Inflammatory macrophage treated with lipopolysaccharide for 4 hours (primary cell): ENCODE measurements at places on chromosomes 7 and 10.

DNA sequence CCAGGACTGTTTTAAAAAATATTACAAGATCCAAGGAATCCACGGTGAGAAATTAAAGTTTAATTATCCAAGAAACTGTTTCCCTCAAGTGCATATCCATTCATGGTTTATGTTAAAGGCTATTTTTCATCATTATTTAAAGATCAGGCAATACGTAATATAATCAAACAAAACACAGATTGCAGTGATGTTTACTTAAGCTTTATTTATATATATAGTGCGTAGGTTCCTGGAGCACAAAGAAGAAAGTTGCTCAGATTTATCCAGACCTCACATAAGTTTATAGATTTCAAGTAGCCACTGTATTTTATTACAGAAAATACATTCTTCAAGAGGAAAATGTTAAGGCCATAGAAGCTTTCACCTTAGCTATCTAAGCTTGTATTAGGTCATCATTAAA lies 210.0 kb upstream of the KLF14 start:
- no peak for DNase-seq

GRCh38 chr7:36965625-36966024 lies 241.3 kb upstream of the AOAH start:
- no peak for DNase-seq

- peak; percentile 49 for DNase-seq
Observed at GRCh38 chr10:97882142-97883091, 32.8 kb downstream of the GOLGA7B start.

- no peak for DNase-seq
Observed at GRCh38 chr7:22427104-22427503, 70.2 kb upstream of the RAPGEF5 start.

GRCh38 chr7:87628780-87629569 lies 777 bp downstream of the RUNDC3B start:
- DNase-seq: no peak

- DNase-seq: peak; percentile 25
Observed at GRCh38 chr10:21726601-21727225, 192.7 kb downstream of the MLLT10 start.

GRCh38 chr10:82136103-82136502 lies 261.1 kb downstream of the NRG3 start:
- no peak for DNase-seq

DNA sequence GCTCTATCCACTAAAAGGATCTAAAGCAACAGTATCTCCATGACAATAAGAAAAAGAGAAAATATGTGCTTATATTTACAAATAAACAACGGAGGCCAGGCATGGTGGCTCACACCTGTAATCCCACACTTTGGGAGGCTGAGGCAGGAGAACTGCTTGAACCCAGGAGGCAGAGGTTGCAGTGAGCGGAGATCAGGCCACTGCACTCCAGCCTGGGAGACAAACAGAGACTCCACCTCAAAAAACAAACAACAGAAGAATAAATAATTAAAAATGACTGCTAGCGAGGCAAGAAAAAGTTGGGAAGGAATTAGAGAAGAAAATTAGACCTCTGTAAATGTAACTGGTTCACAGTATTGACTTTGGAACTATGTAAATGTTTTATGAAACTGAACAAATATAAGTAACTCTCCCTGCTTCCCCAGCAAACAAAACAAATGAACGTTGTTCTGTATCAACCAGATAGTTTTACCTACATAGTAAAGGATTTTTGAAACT lies 17.1 kb downstream of the TRIM24 start:
- DNase-seq: no peak

DNA sequence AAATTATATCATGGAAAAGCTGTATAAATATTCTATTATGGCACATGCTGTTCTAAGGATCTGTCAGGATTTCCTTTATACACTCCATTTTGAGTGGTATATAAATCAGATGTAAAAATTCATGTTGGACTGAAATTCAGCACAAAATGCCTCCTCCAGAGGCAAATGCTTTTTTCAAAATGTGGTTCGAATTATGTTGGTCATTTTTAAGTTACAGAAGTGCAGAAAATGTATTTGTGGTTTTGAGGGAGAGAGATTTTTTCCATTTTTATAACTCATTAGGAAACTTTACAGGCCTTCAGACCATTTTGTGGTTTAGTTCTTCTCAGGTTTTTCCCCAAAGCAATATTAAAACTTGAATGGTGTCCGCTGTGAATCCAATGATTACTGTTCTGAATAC lies 2.9 kb downstream of the PPP1R3A start:
- no peak for DNase-seq

- DNase-seq: no peak
Observed at GRCh38 chr7:1516586-1517251, 12.5 kb upstream of the INTS1 start.

DNA sequence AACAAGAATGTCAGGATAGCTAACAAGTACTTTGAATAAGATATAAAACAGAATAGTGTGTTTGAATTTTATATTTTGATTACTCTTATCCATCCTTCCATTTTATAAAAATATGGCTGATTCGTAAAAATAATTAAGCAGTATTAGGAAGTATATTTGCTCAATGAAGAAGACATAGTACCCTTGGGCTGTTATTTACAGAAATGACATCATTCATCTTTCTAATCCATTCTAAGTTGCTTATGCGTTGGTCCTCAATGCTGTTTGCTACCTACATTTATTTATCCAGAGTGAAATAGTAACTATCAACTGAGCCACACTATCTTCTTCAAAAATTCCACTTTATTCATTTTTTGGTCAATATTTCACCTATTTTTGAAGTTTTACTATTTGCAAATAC lies 2.1 kb upstream of the ZNF804B start:
- no peak for DNase-seq

DNA sequence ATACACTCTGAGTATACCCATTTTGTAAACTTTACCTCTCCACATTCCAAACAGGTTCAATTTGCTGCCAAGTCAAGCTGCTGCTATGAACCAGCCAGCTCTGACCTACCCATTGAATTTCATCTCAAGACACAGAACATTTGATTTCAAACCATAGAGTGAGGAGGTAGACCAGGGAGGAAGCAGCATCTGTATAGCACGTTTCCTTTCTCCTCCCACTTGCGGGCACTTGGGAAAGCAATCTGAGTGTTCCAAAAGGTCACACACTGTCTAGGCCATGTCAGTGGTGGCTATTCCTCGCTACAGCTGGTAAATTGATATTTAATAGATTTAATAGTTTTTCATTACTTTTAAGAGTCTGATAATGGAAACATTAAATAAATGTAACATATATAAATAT lies 147.8 kb upstream of the EEPD1 start:
- DNase-seq: peak; percentile 43

GRCh38 chr10:19845503-19846368 lies 29.5 kb downstream of the PLXDC2 start:
- no peak for DNase-seq
